B cell (primary cell): ENCODE measurements at places on chromosomes 7 and 10. TPM values are rescaled to one million over a fixed set of nuclear protein-coding genes. Genes with fewer than 3 reads are reported as not detected.

DNA sequence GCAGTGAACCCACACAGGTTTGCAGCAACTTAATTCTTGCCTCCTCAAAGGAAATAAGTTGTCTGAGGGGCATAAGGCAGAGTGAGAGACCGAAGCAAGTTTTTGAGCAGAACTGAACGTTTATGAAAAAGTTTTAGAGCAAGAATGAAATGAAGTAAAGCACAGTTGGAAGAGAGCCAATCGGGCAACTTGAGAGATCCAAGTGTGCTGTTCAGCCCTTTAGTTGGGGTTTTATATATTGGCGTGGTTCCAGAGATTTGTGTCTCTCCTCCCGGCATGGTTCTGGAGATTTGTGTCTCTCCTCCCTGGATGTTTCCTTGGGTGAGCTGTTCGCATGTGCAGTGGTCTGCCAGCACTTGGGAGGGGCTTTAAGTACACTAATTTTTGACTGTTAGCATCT is 141.4 kb upstream of the DGKB start:
- no peak for DNase-seq

DNA sequence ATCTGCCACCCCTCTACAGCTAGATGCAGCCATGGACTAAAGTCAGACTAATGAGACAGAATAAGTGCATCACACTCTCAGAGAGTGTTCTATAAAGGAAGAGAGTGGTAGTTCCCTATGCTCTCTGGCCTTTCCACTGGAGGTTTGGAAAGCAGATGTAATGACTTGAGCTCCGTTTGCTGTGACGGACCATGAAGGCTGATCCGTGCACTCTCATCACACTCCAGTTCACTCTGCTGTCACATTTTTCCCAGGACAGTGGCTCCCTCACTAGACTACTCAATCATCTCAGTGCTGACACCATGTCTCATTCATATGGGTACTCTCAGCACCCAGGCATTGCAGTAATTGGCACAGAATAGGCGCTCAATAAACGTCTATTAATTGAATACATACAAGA is 20.4 kb downstream of the TRDMT1 start:
- no peak for DNase-seq

DNA sequence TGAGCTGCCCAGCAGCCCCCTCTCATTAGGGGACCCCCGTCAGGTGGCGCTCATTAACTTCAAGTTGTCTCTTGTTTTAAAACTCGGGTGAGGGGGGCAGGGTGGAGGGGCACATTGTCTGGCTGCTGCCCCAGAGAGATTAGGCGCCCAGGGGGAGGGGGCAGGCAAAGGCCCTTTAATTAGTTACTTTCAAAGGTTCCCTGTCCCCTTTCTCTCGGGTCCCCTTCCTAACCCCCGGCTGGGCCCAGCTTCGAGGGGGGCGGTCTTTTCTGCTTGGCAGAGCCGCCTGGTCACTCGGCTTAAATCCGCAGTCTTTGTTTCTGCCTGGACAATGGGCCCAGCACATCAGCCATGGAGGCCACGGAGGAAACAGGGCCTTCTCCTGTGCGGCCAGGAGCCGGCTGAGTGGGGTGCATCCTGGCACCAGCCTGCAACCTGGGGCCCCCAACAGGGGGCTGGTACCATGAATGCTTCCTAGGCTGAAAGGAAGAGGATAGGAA is 38.9 kb upstream of the SLF2 start:
- DNase-seq: no peak

- DNase-seq: no peak
These were observed 185.1 kb upstream of the ADO start for GRCh38 chr10:62619413-62619738.

The GPRIN2 gene
- not detected in 2 replicates for total RNA-seq

- no peak for DNase-seq
These were observed 198.3 kb upstream of the YAE1 start for GRCh38 chr7:39367943-39368342.

DNA sequence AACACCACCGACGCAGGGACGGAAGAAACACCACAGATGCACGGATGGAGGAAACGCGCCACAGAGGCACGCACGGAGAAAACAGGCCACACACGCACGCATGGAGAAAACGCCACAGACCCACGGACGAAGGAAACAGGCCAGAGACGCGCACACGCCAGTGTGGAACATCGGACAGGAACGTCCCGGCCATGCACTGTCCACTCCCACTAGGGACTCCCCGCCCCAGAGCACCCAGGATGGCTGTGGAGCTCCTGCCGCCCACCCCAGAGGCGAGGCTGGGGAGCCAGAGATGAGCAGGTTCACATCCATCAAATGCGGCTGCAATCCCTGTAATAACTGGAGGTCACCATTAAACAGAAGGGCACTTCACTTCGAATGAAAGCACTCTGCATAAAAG is 17.3 kb downstream of the DIP2C start:
- DNase-seq: no peak

- DNase-seq: no peak
These were observed 1.5 kb downstream of the RGS10 start for GRCh38 chr10:119541046-119541445.

The GPAM gene
- 8.2 and 12.0 TPM in 2 replicates for total RNA-seq

GRCh38 chr7:155652156-155653114 is 8.0 kb downstream of the RBM33 start:
- no peak for DNase-seq

- DNase-seq: no peak
These were observed 27.1 kb downstream of the PARP12 start for GRCh38 chr7:140035400-140036223.

GRCh38 chr7:156095908-156096539 is 283.8 kb upstream of the SHH start:
- DNase-seq: no peak

The GRID2IP gene
- 1.7 TPM in 2 replicates for total RNA-seq
